M059J (cell line): ENCODE measurements at places on chromosomes 2 and 18. TPM values are rescaled to one million over a fixed set of nuclear protein-coding genes. Genes with fewer than 3 reads are reported as not detected.

GRCh38 chr2:68726608-68727367 lies 7.8 kb upstream of the ARHGAP25 start:
- peak; percentile 71 for DNase-seq

DNA sequence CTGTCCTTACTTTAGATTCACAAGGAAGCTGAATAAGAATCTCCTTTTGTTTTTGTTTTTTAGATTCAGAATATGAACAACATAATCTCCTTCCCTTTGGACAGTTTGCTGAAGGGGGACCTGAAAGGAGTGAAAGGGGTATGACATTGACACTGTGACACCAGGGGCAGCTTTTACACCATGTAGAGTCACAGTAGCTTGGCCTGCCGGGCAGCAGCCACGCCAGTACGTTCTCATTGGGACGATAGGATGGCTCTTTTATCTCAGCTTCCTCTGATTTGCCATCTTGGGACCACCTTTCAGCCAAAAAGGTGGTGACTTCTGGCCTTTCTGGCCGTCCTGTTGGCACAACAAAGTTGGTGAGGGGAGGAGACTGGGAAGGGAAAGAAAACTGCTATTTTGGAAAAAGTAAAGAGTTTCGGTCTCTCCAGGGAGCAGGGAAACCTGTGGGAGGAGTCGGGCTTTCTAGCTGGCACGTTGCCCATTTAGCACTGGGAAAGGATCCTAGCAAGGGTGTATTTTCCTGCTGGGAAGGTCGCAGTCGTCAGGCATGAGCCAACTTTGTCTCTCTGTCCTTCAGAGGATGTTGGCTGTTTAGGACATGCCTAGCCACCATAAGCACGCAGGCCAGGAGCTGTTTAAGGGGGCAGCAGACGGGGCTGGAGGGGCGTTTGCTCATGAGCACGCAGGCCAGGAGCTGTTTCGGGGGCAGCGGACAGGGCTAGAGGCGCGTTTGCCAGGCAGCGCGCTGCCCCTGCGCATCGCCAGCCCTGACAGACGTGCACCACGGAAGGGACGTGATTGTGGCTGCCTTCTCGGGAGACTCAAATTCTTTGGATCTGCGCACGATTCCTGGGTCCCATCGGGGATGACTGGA lies 104.6 kb downstream of the ITGB1BP1 start:
- no peak for DNase-seq

GRCh38 chr2:235238537-235238936 lies 255.3 kb upstream of the AGAP1 start:
- peak; percentile 73 for DNase-seq

Gene GALNT13
- 0.05 TPM in 1 of 2 replicates, not detected in the other for total RNA-seq

GRCh38 chr18:63067939-63068338 lies 251.6 kb downstream of the BCL2 start:
- DNase-seq, result peak; percentile 57

DNA sequence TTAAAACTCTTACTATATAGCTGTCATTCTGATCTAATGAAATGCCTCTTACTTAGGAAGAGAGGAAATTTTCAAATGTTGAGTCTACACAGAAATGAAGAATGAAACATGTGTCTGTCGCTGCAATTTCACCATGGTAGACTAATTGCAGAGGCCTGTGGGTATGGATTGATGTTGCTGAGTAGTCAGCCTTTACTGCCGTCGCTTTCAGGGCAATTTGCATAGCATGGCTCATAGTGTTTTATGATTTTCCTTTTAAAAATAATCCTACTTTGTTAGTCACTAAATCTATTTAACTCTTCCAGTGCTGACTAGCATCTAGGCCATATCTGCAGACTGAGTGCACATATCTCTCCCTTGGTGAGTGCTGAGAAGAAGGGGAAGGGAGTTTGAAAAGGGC lies 819.2 kb downstream of the SATB2 start:
- DNase-seq, result no peak

Gene ALLC
- total RNA-seq, result not detected in 2 replicates

Gene ATF2
- total RNA-seq, result 33.7 and 39.3 TPM in 2 replicates

Gene UGT1A8
- total RNA-seq, result not detected in 2 replicates

GRCh38 chr18:74116633-74117554 lies 30.7 kb downstream of the FBXO15 start:
- peak; percentile 48 for DNase-seq

GRCh38 chr2:224085246-224085645 lies 46.2 kb upstream of the SERPINE2 start:
- peak; percentile 77 for DNase-seq

- no peak for DNase-seq
Observed at GRCh38 chr2:70697603-70698383, 70.2 kb downstream of the ADD2 start.

Gene SLC23A3
- 0.02 TPM in 1 of 2 replicates, not detected in the other for total RNA-seq
